ENCODE measurements at places on chromosomes 6 and 20.
A peak's percentile ranks its signal among the peaks of the same experiment; 100 is the strongest.

DNA sequence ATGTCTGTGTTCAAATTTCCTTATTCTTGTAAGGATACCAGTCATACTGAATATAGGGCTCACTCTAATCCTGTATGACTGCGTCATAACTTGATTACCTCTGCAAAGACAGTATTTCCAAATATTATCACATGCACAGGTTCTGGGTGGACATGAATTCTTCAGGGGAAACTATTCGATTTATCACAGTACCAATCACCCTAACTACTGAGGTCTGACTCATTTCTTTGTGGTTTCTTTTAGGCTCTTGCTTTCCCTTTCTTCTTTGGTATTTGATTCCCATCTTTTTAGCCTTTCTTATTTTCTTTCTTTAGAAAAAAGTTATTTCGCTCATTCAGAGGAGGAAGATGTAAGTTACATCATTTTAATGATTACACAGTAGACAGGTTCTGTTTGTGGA is 40.3 kb upstream of the TBX18 start:
- DNase-seq, result no peak

DNA sequence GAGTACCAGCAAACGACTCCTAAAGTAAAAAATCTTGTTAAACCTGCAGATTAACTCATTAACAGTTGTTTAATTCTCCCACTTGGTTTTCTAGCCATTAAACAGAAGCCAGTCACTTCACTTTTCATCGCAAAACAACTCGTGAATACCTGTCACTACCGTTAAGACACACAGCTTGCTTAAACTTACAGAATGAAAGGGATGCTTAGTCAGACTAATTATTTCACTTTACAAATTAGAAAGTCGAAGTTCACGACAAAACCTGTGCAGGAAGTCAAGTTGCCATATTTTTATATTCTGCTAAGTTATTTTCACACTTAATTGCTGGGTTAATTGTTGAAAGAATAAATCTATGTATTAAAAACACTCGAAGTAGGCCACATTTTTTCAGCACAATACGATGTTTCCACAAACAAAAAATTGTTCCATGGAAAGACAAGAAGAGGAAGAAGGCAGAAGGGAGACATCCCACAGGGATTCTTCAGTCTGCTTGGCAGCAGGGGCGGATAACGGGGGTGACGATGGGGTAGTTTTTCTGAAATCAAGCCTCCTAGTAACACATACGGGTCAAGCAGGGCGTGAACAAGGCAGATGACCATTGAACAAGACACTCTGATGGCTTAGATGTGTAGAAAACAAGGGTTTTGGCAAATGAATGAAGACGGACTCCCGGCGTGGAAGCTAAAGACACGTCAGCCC is 933 bp downstream of the SSR1 start:
- DNase-seq, result no peak

DNA sequence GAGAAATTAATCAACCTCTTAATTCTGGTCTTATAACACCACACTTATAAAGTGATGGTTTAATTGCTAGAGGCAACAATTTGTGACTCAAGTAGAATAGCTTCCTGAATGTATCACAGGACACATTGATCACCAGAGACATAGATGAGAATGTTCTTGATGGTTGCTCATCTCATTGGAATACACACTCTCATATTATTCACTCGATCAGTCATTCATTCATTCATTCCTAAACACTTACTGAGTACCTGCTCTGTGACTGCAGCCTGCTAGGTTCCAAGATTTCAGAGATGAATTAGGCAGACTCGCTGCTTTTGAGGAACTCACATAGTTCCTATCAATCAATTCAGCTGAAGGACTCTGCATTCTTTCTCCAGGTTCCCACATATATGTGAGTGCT is 365.1 kb upstream of the SOX4 start:
- no peak for DNase-seq

GRCh38 chr6:158255989-158256601 is 56.2 kb upstream of the TULP4 start:
- no peak for DNase-seq

- peak; percentile 63 for DNase-seq
These were observed 2.3 kb upstream of the OCSTAMP start for GRCh38 chr20:46552460-46553420.

- DNase-seq, result no peak
These were observed 15.7 kb upstream of the SRSF3 start for GRCh38 chr6:36578431-36578830.

DNA sequence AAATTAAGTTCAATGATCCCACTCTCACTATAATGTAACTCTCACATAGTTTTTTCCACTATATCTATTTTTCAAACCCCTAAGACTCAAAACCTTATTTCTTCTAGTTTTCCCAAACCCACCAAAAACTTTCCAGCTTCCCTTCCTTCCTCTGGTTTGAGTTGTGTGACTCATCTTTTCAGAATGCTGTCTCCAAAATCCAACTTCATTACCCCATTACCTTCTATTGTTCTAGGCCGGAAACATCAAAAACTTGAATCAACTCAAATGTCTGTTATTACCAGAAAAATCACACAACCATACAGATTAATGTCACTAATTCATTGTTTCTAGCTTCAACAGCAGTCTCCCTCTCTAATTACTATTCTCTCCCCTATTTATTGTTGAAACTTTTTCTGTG is 1090.3 kb downstream of the HACE1 start:
- DNase-seq, result no peak

- no peak for DNase-seq
These were observed 16.3 kb downstream of the NCOA5 start for GRCh38 chr20:46073443-46073842.

DNA sequence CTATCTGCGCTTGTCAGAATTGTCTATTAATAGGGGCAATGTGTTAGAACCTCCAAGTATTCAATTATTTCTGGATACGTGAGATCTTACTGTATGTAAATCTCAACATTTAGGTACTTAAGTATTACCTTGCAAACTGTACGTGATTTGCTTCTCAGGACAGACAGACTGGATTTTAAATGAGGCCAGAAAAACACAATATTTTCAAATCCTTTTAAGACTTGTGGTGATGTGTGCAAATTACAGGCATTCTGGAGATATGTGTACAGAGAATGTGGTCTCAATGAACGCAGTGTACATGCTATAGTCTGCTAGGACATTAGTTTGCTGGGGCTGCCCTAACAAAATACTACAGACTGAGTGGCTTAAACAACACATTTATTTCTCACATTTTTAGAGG is 16.9 kb downstream of the CCR6 start:
- no peak for DNase-seq

DNA sequence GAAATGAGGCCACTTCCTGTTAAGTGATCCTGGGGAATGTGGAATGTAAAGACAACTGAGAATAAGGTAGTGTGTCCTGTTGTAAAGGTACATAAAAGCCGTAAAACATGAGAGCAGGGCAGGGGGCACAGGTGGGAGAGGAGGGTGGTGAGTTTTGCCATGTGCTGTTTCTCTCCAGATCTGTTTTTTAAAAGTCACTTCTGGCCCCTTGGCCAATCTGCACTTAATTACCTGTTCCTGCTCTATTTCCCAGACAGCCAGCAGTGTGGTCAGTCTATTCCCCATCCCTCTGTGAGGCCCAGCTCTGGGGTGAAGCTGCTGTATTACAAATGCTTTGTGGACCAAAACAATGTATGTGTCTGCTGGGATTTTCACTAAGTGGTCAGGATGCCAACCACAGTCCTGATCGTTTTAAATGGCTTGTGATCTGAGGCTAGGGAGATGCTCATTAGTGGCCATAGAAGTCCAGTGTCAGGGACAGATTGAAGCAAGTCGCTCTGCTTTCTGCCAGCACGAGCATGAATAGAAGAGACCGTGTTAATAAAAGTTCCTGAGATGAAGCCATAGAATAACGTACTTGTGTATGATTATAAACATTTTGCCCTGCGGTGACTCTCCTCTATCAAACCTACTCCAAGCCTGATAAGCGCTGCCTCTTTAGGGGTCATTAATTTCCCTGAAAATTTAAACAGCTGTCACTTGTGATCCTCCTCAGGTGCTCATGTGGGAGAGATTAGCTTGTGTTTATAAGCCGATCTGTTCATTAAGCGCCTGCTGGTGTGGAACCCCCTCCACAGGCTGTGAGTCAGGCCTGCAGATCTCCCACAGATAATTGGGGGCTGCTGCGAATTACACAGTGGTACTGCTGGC is 111.8 kb upstream of the CENPW start:
- no peak for DNase-seq

DNA sequence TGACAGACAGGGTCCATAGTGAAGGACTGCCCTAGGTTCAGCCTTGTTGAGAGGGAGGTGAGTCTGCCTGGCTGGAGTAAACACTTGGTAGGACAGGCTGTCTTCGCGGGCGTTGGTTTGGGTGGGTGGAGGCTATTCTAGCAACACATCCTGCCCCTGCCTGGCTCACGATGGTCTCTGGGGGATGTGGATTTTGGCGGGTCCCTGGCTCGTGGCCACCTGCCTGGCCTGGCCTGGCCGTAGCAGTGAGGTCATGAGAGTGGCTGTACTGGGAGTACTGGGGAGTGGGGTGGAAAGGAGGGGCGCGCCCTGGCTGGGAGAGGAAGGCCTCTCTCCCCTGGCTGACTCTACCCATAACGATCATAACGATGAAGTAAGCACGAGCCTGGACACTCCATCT is 30.2 kb upstream of the MRPS18A start:
- no peak for DNase-seq

DNA sequence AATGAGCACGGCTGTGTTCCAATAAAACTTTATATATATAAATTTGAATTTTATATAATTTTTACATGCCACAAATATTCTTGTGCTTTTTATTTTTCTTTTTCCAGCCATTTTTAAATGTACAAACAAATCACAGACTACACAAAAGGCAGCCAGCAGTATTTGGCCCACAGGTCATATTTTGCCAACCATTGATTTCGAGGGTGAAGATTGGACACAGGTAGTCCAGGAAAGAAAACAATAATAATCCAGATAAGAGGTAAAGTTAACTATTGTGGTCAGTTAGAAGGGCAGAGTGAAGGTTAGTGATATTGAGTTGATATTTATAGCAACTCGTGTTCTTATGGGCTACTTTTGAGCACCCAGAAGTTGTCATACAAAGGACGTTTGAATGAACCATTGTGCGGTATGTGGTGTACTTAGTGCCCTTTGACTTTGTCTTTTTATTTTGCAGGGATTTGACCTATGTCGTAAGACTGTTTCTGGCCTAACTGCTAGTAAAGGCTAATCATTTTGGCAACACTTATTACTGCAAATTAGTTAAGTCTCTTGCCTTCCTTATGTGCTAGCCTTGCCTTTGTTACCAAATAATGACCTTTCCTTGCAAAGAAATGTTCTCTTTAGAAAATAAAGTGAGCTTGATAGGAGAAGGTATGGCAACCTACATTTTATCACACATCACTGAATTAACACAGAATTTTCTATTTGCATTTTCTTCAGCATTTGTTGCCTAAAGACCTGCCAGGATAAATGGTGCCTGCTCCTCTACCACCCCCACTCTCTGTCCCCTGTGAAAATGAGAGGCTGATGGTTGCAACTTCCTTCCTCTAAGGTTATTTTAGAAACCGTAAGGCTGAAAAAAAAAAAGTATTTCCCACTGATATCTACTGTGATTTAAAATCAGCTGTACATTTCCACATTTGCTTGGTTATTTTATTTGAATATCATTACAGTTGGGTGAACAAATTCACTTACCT is 493.9 kb upstream of the SOX4 start:
- no peak for DNase-seq

GRCh38 chr6:156963712-156964700 is 186.8 kb downstream of the ARID1B start:
- peak; percentile 58 for DNase-seq

GRCh38 chr6:88585276-88585692 is 378.1 kb downstream of the RNGTT start:
- no peak for DNase-seq

DNA sequence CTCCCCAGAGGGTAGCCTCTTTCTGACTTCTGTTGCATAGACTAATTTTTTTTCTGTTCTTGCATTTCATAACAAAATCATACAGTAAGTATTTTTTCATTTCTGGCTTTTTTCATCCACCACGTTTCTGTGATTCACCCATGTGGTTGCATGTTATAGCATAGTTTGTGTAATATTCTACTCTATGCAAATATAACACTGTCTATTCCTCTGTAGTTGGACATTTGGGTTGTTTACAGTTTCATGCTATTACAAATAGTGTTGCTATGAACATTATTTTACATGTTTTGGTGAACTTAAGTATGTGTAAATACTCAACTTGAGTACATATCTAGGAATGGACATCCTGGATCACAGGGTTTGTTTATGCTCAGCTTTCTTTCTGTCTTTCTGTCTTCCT is 187.2 kb upstream of the KCNG1 start:
- no peak for DNase-seq

DNA sequence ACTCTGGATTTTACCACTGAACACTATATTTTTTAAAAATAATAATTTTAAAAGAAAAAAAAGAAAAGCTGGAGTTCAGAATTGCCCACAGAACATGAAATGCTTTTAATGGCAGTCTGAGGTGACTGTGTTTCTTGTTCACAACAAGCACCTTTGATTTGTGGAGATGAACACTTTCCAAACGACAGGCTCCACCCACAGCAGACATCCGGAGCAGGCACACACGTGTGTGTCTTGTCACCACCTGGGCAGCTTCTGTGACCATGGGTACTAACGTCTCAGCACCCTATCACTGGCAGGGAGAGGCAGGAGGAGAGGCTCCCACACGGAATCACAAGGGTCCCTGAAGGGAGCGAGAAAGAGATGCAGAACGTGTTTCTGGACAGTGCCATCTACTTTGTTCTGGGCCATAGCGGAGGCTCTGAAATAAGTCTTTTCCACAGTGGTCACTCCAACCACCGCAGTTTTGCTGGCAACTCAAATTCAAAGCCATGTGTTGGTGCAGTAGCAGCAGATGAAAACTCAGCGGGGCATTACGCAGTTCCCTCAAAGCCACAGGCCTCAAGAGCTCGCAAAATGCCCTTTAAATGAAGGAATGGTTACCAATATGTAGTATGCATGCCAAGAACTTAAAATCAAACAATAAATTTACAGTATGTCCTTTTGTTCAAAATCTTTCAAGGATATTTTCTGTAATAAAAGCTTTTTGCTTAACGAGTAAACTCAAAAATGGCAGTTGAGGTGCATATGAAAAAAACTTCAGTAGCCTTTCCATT is 242.2 kb downstream of the FOXC1 start:
- DNase-seq, result no peak

GRCh38 chr6:73200247-73200646 is 25.0 kb downstream of the KHDC1L start:
- DNase-seq, result no peak

All from stimulated activated CD8-positive, alpha-beta memory T cell treated with anti-CD3 and anti-CD28 coated beads, Interleukin-4, amount 100 ng/mL, for 48 hours (primary cell).